Activated CD4-positive, alpha-beta T cell treated with anti-CD3 and anti-CD28 coated beads for 36 hours (primary cell): ENCODE measurements at places on chromosomes 12 and 14.
A peak's percentile ranks its signal among the peaks of the same experiment; 100 is the strongest.

DNA sequence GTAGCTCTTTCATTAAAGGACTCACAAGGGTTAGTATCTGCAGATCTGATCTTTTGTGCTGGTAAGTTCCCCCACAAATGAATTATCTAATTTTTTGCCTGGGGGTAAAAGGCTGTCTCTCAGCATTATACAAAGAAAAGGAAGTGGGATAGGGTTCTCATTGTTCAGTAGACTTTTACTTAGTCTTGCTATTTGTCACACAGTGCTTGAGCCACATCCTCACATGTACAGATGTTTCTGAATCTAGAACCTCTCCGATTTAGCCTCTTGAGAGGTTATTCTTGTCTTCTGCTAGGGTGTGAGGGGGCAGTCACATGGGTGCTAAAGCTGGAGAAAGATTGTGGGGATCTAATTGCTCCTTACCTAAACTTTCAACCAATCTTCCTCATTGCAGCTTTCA lies 93.0 kb downstream of the SLC41A2 start:
- no peak for DNase-seq

- DNase-seq, result peak; percentile 24
These were observed 19.9 kb downstream of the EIF2B2 start for GRCh38 chr14:75022655-75023054.

DNA sequence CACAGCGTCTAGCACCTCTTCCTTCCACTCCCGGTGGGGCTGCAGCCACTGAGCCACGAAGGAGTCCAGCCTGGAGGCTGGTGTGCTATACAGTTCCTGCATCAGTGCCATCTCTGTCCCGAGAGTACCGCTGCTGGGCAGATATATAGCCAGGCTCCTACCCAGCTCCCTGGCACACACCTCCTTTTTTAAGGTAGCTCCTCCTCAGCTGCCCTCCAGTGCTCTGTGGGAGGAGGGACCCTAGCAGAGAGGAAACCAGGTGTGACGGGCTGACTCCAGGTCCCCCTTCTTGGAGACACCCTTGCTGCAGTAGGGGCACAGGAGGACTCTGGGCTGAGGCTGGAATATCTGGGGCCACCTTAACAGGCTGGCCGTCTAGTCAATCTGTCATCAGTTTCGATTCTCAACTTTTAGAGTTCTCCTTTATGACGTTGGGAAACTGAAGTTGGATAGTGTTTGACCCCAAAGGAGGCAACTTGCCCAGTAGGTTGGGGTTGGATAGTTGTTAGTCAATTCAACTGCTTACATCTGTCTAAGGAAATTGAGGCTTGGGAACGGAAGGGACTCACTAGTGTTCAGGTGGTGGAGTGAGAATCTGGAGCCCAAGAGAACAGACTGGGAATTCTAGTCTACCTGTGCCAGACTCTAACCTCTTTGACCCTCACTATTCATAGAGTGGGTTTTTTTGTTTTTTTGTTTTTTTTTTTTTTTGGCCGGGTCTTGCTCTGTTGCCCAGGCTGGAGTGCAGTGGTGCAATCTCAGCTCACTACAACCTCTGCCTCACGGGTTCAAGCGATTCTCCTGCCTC lies at the start of gene OASL:
OASL (minus strand) TSS at position 386 of the 808 bp plus-strand sequence; CDS start at position 111, 275 bp downstream.
- peak; percentile 72 for DNase-seq

DNA sequence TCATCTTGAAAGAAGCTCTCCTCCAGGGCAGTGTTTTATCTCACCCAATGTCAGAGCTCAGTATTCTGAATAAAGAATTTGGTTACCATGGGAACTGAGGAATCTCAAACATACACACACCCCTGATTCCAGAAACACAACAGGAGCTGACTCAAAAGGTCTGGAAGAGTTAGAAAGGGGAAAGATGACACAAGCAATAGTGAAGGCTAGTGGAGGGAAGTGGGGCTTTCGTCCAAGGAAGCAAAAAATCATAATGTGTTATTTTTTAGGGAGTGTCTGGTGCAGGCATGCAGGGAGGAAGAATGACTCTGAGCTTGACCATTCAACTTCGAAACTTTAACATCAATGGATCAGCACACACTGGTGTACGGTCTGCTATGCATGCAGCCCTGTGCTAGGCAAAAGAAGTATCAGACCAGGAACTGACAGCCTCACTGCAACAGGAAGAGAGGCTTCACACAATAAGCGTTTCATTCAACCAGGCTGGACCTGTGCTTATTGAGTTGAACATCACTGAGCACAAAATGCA lies 20.3 kb downstream of the HEBP1 start:
- DNase-seq, result no peak
